Suprapubic skin (tissue), 4 donors: ENCODE measurements at places on chromosomes 3 and 15. TPM values are rescaled to one million over a fixed set of nuclear protein-coding genes. Genes with fewer than 3 reads are reported as not detected.

Gene ZIC1
- total RNA-seq = not detected

DNA sequence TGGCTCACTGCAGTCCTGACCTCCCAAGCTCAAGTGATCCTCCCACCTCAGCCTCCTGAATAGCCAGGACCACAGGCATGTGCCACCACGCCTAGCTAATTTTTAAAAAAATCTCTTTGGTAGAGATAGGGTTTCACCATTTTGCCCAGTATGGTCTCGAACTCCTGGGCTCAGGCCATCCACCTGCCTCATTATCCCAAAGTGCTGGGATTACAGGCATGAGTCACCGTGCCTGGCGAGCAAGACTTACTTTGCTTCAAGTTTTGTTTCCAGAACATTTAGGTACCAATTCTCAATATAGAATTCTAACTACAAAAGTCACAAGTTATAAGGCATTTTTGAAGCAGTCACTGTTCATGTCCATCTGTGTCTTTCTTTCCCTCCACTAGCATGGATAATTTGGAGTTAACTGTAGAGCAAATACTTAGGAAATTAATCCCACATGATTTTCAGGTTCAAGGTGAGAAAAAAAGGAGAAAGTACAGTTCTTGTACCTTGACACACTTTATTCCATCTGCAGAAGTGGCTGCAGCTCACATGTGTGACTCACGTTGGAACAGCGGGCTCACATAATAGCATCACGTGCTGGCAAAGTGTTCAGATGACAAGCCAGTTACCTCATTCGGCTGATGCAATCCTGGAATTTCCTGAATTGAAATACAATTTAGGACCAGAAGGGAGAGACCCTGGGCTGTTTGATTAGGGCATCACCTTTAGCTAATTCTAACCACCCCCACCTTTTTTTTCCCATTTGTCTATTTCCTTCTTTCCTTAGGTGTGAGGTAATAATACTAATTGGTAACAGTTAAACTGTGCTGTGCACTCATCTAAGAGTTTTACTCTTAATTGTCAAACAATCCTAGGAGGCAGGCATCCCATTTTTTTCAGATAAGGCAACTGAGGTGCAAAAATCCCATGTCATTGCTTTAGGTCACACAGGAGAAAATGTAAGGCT, 46.9 kb upstream of the NEDD4 start:
- peak; percentile 76 for DNase-seq

GRCh38 chr3:135272026-135272669, 477.1 kb downstream of the EPHB1 start:
- DNase-seq = no peak

GRCh38 chr3:38119821-38120692, 16.9 kb downstream of the ACAA1 start:
- peak; percentile 48 for DNase-seq

Gene GP9
- total RNA-seq = not detected

Gene CD200R1
- 0.76 TPM for total RNA-seq

Gene MEF2A
- 82.8 TPM for total RNA-seq

DNA sequence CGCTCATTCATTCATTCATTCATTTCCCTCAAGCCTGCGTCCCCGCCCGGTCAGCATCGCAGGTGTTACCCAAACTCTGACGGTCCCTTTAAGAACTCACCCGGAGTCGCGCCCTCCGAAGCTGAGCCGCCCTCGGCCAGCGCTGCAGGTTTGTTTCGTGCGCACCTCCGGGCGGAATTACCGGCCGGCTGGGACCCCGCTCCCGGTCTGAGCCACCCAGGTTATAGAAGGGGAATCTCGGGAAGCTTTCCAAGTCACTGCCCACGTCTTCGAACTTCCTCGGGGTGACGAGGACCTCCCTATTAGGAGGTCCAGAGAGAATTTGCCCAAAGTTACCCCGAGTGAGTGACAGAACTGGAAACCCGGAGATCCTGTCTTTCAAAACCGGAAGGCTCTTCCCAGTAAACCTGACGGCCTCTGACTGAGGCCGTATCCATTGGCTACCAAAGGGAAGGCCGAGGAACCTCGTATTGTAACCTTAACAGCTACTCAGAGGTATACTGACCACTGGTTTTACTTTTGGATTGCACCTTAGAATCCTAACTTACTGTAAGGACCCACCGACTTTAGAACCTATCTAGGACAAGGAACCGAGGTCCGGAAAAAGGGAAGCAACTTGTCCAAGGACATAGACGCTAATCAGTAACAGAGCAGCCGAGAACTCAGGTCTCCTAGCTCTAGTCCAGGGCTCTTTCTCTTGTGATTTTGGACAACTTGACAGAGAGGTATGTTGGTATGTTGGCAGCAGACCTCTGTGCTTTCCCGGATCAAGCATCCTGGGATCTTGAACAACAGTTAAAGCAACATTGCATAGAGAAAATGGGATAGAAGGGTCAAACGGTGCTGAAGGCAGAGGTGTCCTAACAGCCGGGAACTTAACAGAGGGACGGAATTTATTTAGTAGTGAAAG, 788 bp upstream of the DLG1 start:
- DNase-seq = peak; percentile 70

Gene SLC22A13
- 0.21 TPM for total RNA-seq

Gene SNTN
- not detected for total RNA-seq

DNA sequence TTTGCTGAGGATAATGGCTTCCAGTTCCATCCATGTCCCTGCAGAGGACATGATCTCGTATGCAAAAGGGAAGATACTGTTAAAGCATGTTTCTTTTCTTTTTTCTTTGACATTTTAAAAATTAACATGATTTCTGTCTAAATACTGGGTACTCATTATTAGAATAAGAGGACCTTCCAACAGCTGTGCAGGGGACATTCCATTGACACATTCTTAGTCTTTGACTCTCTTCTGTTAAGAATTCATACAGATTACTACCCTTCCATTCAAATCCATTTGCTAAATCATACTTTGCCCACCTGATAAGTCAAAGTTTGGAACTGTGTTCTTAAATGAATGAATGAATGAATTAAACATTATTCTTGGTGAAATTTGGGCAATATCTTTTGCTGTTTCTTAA, 5.1 kb upstream of the CP start:
- no peak for DNase-seq

- DNase-seq = no peak
Observed at GRCh38 chr3:172173316-172174254, 134.2 kb downstream of the FNDC3B start.

GRCh38 chr3:88203642-88204055, 53.9 kb downstream of the C3orf38 start:
- DNase-seq = no peak

- no peak for DNase-seq
Observed at GRCh38 chr3:46883054-46883829, 5.7 kb downstream of the PTH1R start.

- no peak for DNase-seq
Observed at GRCh38 chr15:37931321-37931720, 3.1 kb upstream of the TMCO5A start.

Gene RTP3
- not detected for total RNA-seq

Gene DUOXA2
- total RNA-seq = not detected

DNA sequence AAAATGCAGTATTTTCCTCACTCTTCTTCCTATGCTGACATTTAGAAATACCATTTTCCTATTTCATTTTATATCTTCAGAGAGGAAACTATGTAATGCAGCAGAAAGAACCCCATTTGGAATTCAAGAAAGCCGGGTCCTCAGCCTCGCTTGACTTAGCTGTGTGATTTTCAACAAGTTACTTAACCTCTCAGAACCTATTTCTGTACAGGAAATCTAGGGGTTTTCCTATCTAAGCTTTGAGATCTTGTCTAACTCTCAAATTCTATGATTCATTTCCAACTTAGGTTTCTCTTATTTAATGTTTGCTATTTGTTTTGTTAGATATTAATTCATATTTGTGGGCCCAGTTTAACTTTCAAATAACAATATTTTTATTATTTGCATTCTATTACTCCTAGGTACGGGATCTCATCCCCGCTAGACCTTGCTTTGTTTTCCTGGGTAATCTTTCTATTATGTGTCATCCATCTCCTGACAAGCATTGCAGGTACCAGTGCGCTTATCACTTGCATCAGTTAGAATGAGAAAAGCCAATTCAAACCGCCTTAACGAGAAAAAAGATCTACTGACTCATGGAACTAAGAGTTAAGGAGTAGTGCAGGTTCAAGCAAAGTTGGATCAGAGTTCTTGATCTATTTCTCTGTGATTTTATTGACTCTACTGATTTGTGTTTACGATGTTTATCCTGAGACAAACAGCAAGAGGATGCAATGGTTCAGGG, 70.6 kb upstream of the BHLHE40 start:
- no peak for DNase-seq

Gene SLC7A14
- not detected for total RNA-seq

DNA sequence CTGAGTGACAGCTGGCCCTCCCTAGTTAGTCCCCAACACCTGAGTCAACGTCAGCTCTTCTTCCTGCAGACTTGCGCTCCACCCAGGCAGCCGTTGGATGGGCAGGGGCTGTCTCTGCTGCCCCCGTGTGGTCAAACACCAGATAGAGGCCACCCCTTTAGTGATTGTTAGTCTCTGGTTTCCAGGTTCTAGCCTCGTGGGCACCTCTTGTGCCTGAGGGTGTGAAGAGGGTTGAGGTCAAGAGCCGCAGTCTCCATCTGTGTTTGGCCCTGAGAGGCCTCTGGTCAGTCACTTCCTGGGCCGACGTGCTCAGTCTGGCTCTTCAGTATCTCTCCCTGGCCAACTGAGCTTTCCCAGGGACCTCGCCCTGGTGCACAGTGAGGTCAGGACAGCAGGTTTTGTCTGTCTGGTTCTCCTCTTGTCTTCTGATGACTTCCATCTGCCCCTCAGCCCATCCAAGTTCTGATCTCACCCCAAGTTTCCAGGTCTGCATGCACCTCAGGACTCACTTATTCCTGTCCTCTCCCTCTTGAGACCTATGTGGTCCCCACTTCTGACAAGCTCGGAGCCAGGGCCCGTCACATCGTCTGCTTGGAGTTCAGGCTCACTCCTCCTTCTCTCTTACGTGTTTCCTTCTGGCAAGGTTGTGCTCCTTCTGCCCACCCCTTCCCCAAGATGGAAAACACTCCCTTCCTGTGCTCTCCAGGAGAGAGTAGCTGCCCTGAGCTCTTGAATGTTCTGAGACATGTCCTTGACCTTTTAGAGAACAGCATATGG, 20.9 kb downstream of the CD276 start:
- DNase-seq = no peak

DNA sequence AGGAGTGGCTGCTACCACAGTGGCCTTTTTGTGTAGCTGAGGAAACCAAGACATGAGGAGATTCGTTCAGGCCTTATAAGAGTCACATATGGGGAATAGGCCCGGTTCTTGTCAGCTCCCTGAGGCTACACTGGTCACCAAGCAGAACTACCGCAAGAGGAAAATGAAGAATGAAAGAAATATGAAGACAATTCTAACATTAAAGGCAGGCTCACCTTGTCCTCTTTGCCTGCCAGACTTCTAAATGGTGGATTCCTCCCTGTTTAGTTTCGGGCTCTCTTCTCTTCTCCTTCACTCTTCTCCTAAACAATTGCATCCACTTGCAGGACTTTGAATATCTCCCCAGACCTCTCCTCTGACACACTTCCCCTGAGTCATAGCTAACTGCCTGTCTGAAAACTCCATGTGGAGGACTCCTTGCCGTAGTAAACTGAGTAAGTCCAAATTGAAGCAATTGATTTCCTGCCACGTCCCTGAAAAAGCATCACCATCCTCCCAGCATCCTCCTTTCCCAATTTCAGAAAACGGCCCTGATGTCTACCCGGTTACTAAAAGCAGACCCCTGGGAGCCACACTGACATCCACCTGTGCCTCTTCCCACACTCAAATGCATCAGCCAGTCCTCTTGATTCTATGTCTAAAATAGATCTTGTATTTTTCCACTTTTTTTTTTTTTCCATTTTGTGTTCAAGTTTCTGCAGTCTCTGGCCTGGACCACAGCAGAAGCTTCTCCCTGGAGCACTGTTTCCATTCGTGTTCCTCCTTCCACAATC, 30.3 kb upstream of the VEPH1 start:
- no peak for DNase-seq

DNA sequence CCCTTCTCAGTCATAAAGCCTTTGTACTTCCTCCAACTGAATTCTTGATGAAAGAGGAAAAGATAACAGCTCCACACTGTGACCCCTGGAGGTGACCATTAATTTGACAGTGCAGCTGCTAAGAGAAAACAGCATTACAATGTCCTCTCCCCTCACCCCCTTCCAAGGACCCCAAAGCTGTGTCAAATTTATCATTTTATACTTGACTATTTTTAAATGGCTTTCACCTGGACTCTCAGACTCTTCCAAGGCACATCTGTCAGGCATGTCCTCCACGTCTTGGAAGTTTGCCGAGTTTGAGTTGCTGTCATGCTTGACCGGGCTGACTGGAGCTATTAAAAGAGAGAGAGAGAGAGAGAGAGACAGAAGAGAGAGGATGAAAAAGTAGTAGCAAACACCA, 236.5 kb downstream of the WDR72 start:
- no peak for DNase-seq

DNA sequence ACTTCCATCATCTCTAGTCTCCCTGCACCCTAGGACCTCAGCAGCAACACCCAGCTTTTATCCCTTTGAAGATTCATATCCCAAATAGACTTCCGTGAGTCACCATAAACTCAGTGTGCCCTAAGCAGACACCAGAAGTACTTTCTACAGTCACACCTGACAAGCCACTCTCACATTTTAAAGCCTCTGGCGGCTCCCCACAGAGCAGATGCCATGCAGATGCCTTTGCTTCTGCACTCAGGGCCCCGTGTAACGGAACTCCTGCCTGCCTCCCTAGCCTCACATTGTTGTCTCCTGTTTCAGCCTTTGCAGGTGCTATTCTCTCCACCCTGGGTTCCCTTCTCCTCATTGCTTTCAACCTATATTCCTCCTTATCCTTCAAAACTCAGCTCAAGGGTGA, 155.5 kb upstream of the SLC24A5 start:
- DNase-seq = no peak

- no peak for DNase-seq
Observed at GRCh38 chr3:58514405-58514804, 22.5 kb downstream of the KCTD6 start.

Gene ELL3
- total RNA-seq = 79.2 TPM

GRCh38 chr3:107452436-107452835, 70.3 kb upstream of the BBX start:
- no peak for DNase-seq

GRCh38 chr3:111496894-111497559, 45.0 kb upstream of the CD96 start:
- DNase-seq = no peak

- DNase-seq = no peak
Observed at GRCh38 chr3:58521917-58522631, 14.9 kb downstream of the ACOX2 start.

Gene IMPG2
- 0.13 TPM for total RNA-seq

DNA sequence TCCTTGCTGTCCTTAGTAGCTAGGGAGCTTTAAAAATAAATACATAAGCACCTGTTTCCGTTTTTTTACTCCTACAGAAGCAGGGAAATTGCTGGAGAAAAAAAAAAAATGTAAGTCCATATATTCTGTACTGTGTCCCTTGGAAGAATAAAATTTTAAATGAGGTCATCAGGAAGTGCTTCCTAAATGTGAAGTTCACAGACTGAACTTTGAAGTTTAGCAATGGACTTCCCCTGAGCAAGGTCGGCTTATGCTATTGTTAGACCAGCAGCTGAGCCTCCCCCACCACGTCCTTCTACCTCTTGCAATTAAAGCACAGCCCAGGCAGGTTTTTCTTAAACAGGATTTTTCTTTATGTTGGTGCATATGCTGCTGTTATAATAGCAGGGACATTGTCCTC, 26.3 kb downstream of the LIPC start:
- peak; percentile 36 for DNase-seq
